Spleen (tissue), 13 donors: ENCODE measurements at places on chromosomes 4 and X. TPM values are rescaled to one million over a fixed set of nuclear protein-coding genes. Genes with fewer than 3 reads are reported as not detected.

DNA sequence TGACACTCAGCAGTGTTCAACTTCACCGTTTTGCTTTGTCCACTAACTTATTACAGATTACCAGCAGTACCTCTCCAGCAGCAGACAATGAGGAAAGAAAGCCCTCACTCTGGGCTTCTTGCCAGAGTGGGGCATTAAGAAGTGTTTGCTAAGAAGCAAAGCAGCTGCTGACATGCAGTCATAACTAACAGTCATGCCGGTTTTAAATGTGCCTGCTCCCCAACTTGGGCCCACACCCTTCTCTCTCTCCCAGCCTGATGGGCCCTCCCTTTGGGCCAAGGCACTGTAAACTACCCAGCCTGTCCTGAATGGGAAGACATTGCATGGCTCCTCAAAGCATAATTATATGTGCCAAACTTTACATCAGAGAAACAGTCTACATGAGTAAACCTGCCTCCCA, 54.6 kb upstream of the HHIP start:
- DNase-seq: no peak

GRCh38 chr4:71520850-71521249, 182.0 kb downstream of the SLC4A4 start:
- DNase-seq: no peak

DNA sequence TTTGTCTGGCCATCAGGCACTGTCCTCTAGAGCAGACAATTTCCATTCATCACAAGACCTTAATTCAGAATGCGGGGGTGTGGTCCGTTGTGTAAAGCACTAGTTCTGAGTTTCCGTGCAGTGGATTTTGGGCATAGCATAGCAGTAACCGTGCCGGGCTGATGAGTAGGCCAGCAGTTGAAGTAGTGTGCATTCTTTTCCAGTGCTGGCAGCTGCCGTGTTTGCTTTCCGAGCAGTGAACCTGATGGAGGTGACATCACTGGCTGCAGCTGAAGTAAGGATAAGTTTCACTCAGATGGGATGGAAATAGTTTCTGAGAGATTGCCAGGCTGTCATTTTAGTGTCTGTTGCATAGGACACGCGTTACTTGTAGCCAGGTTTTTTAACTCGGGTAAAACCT, 107.0 kb upstream of the STIM2 start:
- DNase-seq: no peak

DNA sequence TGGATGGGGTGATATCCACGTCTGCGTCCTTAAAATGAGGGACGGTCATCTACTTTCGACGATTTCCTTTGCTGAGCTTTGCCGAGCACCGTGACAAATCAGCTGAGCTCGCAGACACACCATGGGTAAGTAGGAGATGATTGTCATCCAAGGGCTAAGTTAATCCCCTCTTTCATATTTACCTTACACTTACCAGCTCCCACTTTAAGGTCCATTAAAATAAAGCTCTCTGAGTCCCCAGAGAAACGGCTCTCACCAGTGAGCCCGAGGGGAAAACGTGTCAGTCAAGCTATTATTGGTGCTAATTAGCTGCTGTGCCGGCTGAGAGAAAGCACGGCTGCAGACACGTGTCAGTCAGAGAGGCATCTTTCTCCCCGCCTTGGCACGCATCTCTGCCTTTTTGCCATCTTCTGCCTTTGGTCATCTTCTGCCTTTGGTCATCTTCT, 72.2 kb downstream of the CRLF2 start:
- DNase-seq: peak; percentile 9

DNA sequence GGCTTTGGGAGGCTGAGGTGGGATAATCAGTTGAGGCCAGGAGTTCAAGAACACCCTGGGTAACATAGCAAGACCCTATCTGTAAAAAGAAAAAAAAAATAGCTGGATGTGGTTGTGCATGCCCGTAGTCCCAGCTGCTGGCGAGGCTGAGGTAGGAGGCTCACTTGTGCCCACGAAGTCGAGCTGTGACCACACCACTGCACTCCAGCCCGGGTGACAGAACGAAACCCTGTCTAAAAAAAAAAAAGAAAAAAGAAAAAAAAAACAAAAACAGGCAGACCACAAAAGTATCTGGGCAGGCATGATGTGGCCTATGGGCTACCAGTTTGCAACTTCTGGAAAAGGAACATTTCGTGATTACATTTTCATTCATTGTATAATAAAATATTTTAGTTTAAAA, 38.1 kb upstream of the RASGEF1B start:
- DNase-seq: peak; percentile 72

DNA sequence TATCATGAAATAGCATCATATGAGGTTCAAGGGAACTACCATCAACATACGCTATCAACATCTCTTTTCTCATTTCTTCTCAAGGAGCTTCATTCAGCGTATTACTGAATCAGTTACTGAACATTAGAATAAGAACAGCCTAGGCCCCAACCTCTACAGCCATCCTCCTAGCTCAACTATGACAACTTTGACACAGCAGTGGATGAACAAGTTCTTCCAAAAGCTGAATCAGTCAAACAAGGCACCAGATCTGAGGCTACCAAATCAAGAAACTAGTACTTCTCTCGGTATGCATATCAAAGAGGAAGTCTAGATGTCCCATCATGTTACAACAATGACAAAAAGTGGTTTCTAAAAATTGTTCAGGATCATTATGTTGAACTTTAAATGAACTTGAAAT, 57.4 kb downstream of the GATB start:
- DNase-seq: no peak

- peak; percentile 68 for DNase-seq
Observed at GRCh38 chr4:1603413-1604135, 80.5 kb downstream of the FAM53A start.

GRCh38 chr4:73573794-73574528, 46.3 kb downstream of the RASSF6 start:
- DNase-seq: no peak

MAGEB17 gene
- total RNA-seq: not detected

DNA sequence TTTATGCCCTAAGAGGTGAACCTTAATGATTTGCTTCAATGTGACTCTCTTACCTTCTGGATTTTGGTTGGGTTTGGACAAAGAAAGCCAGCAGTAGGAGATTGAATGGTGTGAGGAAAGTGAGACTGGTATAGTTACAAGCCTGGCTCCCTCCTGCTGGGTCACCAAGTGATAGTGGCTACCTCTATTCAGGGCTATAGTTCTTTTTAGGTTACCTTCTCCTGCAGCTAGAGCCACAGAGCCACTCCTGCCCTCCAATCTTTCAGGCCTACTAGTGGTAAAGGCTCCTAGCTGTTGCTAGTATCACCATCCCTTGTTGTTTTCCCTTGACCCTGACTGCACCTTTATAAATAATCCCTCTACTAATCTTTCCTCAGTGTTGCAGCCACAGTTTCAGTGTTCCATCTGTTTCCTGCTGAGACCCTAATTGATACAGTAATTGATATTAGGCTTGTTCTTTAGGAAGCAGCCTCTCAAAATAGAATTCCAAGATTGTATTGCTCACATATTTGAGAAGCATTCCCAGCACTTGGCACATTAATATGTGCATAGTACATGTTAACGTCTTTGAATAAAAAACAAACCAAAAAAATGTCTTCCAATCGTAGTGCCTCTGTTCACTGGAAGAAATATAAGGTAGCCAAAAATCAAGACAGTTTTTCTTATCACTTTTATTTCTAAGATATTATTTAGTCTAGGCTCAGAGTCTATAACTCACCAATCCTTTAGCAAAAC, 82.3 kb downstream of the SRPX start:
- no peak for DNase-seq

- DNase-seq: no peak
Observed at GRCh38 chrX:13115146-13115855, 70.9 kb upstream of the FAM9C start.

DNA sequence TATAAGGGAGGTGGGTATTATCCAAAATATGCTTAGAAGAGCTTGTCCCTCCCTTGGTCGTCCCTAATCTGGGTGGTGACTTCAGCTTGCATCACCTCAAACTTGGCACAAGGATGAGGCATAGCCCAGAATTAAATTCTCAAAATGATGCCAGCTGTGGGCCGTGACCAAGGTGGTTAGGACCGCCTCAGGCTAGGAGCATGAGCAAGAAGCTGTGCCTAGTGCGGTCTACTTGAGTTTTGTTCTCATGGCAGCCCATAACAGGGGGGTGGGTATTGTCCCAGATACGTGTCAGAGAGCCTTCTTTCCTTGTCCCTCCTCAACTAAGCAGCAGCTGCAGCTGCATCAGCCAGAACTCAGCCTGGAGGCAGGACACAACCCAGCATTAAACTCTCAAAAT, 2620.0 kb downstream of the PCDH7 start:
- DNase-seq: peak; percentile 32

- DNase-seq: no peak
Observed at GRCh38 chr4:77600521-77601451, 4.8 kb upstream of the CXCL13 start.

DNA sequence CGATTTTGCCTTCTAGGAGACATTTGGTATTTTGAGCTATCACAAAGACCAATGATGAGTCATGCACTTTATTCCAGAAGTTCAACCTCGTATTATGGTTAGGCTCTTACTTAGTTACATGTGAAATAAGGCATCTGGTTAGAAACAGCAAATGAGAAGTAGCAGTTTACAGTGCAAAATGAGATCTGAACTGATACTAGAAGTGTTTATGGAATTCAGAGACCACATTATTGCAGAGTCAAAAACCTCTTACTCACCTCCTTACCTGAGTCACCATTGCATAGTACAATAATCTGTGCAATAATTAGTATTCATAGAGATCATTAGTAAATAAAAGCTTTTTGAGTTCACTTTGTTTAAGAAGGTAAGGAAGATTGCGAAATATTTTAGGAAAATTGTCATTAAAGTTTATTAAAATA, 38.7 kb downstream of the SEC24B start:
- no peak for DNase-seq

YTHDC1 gene
- total RNA-seq: 110 TPM

DNA sequence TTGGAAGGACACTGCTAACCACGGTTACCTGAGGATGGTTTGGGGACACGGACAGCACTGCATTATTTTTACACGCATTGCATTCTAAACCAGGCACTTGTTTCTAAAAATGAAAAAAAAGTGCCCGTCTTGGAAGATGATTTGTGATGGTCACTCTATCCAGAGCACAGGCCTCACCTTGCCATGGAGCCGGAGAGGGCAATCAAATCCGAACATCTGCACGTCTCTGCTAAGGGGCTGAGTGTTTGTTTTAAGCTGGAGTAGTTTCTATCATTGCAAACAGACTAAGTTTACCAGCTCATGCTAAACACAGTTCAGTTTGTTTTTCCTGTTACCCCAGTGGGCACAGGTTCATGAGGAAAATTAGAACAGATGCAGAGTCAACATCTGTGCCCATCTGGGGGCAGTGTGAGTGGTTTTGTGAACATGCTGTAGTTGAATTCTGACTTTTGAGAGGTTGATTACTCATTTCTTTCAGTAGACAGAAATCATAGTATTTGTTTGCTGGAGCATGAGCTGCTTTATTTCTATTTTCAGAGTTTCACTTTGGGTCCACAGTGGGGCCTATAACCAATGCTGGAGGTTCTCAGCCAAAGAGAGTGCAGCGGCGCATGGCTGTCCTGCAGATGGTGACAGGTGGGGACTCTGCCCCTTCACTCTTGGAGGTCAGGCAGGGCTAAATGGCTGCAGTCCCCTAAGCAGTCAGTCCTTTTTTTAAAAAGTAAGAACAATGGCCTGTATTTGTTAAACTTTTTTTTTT, 65.4 kb upstream of the ENPP6 start:
- no peak for DNase-seq
